ENCODE measurements at places on chromosomes 1 and 21.

- DNase-seq, result no peak
Measured at GRCh38 chr1:226309398-226310244, 657 bp upstream of the LIN9 start.

GRCh38 chr1:98130408-98130807 lies 209.6 kb upstream of the DPYD start:
- DNase-seq, result no peak

GRCh38 chr1:8497210-8497819 lies 179.4 kb downstream of the SLC45A1 start:
- no peak for DNase-seq

- DNase-seq, result no peak
Measured at GRCh38 chr21:45132841-45133573, 58.6 kb downstream of the ADARB1 start.

- DNase-seq, result no peak
Measured at GRCh38 chr1:219710529-219711194, 97.8 kb upstream of the ZC3H11B start.
